ENCODE measurements at places on chromosomes 4 and X.

- peak; percentile 74 for DNase-seq
These were observed 59.5 kb upstream of the NEIL3 start for GRCh38 chr4:177250056-177250696.

- no peak for DNase-seq
These were observed 451.3 kb downstream of the TLL1 start for GRCh38 chr4:166324321-166324720.

DNA sequence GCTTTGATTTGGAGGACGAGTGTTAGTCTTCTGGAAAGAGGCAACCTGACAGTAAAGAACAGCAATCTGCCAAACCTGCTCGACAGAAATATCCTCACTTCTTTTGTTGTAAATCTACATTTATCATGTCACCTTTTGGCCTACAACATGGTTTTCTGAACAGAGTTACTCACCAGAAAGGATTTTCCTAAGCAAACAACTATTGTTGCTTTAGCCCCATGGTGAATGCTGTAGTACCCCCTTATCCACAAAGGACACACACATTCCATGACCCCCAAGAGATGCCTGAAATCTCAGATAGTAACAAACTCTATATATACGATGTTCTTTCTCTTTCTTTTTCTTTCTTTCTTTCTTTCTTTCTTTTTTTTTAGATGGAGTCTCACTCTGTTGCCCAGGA lies 42.7 kb downstream of the TMEM150C start:
- DNase-seq: no peak

- no peak for DNase-seq
These were observed 57.6 kb downstream of the CHIC2 start for GRCh38 chr4:54006755-54007154.

- no peak for DNase-seq
These were observed 7.9 kb downstream of the SLC10A6 start for GRCh38 chr4:86841309-86841708.

DNA sequence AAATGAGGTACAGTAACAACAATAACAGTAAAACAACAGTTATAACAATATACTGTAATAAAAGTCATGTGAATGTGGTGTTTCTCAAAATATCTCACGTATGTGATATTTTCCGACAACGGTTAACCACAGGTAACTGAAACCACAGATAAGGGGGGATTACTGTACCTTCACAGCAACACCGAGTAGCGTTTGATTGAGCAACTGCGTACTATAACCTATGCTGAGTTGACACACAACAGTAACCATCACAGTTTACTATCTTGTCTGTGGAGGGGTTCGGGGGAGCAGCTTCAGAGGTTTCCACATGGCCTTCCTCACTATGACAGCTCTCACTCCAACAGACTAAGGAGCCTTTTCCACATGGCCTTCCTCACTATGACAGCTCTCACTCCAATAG lies 13.4 kb downstream of the RBMX2 start:
- no peak for DNase-seq

GRCh38 chrX:46687619-46688018 lies 71.3 kb downstream of the SLC9A7 start:
- no peak for DNase-seq

- no peak for DNase-seq
These were observed 315.4 kb downstream of the PPP3CA start for GRCh38 chr4:101031971-101032370.

GRCh38 chr4:90606781-90607180 lies 479.6 kb downstream of the CCSER1 start:
- DNase-seq: no peak

GRCh38 chrX:134948333-134949241 lies 42.2 kb upstream of the SMIM10 start:
- DNase-seq: no peak

DNA sequence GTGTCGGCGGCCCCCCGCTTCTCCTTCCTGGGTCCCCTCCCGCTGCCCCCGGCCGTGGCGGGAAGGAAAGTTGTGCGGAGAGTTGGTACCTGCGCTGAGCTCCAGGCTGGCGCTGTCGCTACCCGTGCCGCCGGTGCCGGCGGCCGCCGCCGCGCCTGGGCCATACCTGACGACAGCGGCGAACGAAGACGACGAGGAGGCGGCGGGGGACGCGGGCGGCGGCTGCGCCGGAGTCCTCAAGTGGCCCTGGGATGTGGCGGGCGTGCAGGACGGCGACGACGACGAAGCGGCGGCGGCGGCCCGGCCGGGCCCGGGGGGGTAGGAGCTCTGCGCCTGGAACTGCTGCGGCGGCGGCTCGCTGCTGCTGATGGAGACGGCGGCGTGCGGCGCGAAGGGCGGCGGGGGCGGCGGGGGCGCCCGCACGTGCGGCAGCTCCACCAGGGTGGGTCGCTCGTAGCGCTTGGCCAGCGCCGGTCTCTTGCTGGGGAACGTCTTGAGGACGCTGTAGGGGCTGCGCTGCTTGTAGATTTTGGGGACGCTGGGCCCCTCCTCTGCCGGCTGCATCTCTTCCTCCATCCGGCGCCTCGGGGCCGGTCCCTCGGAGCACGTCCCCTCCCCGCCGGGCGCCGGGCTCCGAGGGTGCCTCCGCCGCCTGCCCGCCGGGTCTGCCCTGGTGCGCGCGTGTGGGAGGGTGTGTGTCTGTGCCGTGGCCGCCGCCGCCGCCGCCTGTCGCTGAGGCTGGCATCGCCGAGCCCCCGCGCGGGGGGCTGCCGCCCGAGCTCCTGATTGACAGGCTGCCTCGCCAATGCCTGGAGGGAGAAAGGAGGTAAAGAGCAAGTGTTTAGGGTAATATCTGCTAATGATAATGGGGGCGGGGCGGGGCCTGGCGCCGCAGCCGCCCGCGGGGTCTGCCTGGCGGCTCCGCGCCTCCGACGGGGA lies 618 bp downstream of the BEND4 start:
- peak; percentile 45 for DNase-seq

DNA sequence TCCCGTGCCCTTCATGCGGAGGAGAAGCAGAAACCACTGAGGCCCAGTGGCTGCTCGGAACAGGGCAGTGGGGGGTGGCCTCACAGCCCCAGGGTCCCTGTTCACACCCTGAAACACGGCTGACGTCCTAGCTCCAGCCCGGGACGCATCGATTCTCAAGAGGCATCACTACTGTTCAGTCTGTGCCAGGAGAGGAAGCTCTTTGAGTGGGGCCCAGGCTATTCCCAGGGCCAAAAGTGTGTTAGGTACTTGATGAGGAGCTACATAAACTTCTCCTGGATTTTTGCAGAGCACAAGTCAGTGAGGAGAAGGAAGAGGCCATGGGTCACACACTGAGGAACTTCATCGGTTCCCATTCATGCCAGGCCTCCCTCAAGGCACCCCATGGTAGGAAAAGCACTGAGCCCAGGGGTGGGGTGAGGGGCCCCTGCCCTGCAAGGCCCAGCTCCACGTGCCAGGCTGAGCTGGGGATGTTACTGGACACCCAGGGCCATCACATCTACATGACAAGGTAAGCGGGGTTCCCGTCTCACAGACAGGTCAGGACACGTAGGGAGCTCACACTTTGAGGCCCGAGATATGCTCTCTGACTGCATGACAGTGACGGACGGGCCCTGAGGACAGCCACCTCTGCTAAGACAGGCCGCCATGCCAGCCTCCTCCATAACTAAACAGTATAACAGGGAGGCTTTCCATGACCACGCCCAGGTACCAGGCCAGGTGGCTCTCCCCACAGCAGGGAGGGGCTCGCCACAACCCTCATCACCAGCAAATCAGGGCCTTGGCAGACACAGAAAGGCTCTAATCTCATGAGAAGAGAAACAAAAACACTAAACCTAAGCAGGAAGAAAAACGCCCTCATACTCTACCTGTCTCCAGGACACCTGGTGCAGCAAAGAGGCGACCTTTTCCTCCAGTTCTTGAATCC lies 12.4 kb downstream of the TNIP2 start:
- DNase-seq: no peak

DNA sequence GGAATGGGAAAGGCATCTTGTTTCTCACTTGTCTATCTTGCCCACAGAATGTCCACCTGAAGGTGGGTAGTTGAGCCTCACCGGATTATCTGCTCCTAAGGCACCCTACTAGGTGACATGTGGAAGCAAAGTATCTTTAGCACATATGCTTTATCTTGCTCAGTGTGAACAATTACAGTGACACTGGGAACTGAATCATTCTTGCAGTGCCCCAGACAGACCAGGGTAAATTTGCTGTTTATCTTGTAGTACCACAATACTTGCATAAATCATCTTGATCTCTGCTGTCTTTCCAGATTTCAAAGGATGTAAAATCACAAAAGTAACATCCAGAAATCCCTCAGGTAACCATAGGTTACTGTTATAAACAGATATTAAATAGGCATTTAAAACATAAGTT lies 930.0 kb upstream of the INTU start:
- DNase-seq: no peak

DNA sequence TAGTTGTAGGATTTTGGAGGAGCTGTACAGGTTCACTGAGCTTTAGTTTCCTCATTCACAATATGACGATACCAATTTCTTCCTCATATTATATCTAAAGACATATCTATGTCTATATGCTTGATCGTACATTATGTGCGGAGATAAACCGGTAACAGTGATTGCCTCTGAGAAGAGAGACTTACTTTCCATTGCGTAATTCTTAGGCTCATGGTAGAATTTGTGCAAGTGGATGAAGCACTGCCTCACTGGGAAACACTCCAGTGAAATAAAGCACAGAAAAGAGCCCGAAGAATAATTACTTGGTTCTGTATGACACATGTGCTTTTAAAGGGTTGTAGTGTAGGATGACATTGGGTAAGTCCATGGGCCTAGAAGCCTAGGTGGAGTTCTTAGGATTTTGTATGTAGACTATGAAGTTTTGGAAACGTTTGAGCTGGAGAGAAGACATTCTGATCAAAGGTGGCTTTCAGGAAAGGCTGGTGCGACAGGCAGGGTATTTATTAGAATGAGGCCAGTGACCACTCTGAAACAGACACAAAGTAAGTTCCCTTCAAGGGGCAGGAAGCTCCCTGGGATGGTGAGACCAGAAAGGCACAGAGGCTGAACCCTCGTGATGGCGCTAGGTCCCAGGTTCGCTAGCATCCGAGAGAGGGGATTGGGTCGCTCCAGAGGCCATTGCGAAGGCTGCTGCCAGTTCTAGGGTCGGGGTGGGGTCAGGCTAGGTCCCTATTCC lies 649 bp upstream of the VBP1 start:
- no peak for DNase-seq

- no peak for DNase-seq
These were observed 326.3 kb downstream of the LDB2 start for GRCh38 chr4:16572161-16572560.

DNA sequence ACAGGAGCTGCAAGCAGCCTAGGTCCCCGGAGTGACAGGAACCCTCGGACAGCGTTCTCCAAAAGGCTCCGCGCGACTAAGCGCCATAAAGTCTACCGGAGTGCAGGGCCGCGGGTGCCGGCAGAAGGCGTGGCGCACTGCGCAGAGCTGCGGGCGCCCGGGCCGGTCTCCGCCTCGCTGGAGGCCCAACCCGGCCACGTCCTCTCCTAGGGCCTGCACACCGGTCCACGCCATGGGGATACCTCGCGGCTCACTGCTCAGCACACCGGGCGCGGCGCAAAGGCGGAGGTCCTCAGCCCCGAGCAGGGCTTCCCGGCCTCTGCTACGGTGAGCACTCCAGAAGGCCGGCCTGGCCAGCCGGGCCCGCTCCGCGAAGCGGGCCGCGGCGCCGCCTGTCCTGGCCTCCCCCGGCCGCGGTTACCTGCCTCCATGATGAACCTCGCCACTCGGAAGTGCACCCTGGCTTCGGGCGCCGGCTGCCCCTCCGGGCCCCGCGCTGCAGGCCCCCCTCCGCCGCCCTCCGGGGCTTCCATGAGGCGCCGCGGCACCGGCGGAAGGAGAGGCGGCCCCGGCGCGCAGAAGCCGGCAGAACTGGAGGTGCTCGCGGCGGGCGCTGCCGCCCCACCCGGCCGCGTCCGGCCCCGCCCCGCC lies at the start of gene CCNQ:
CCNQ (minus strand) TSS at position 599 of the 651 bp plus-strand sequence; CDS start at position 533, 66 bp downstream.
- no peak for DNase-seq

GRCh38 chr4:69214716-69215115 lies at the start of gene UGT2B11:
TSS of gene UGT2B11 (minus strand) at chr4:69214748. CDS start at chr4:69214722, 26 bp downstream.
- DNase-seq: no peak

- DNase-seq: no peak
These were observed 315.5 kb upstream of the ADGRL3 start for GRCh38 chr4:60884587-60884986.

DNA sequence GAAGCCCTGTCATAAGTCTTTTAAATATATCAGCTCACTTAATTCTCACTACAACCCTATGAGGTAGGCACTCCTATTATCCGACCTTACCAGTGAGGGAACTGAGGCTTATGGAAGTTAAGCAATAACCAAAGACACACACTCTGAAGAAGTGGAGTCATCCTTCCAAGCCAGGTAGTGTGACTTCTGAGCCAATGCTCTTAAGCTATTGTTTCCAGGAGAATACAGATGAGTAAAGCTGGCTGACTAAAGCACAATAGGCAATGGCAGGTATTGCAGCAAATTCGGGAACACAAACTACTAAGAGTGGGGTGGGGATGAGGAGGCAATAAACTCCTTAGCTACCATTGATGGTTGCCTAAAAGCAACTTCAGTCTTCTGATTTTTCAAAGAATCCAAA lies 81.8 kb upstream of the KIT start:
- DNase-seq: no peak

DNA sequence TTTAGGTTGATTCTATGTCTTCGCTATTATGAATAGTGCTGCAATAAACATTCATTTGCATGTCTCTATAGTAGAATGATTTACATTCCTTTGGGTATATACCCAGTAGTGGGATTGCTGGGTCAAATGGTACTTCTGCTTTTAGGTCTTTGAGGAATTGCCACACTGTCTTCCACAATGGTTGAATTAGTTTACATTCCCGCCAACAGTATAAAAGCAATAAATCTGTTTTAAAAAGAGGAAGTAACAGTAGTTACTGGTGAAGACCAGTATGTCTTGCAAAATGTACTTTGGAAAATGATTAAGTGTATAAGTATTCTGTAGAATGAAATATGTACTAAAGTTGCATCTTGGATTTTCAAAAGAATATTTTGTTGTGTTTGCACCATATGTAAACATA lies 77.3 kb downstream of the SHROOM4 start:
- no peak for DNase-seq

GRCh38 chrX:131970347-131970746 lies 52.8 kb upstream of the STK26 start:
- DNase-seq: no peak

DNA sequence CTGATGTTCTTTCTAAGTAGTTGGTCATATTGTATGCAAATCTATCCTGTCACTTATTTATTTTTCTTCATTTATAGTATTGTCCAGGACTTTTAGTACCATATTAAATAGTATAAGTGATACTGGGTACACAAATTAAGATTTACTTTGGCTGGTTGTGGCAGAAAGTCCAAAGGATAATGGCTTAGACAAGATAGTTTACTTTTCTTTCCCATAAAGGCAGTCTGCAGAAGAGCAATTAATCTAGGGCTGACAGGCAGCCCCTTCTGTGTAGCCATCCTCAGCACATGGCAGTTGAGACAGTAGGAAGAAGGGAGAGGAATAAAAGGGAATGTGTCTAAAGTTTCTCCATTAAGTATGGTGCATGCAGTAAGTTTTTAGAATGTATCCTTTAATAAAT lies 6.4 kb downstream of the RBM10 start:
- no peak for DNase-seq

- DNase-seq: no peak
These were observed 1229.7 kb downstream of the PCDH18 start for GRCh38 chr4:136302566-136302965.
